Activated CD4-positive, alpha-beta memory T cell treated with anti-CD3 and anti-CD28 coated beads, Interleukin-2, amount 10 ng/mL, durations not matched to agents 7 days and 5 days (primary cell): ENCODE measurements at places on chromosomes 6 and 20. TPM values are rescaled to one million over a fixed set of nuclear protein-coding genes. Genes with fewer than 3 reads are reported as not detected.

TREM1 gene
- total RNA-seq, result not detected

PRDM1 gene
- total RNA-seq, result 112 TPM

- peak overlapping the region; percentile 31 for H3K27ac ChIP-seq
- H3K4me3 ChIP-seq, result no peak overlapping the region
- peaks cover 20% of the 10 kb centered on the region for H3K4me1 ChIP-seq
- DNase-seq, result no peak
- H3K27me3 ChIP-seq, result no peaks in the 10 kb centered on the region
These were observed 198.5 kb downstream of the PREX1 start for GRCh38 chr20:48629069-48629959.

GRCh38 chr20:4299773-4300172 lies 284.4 kb upstream of the RNF24 start:
- peaks cover 17% of the 10 kb centered on the region for H3K27me3 ChIP-seq
- H3K4me1 ChIP-seq, result no peaks in the 10 kb centered on the region
- no peak overlapping the region for H3K27ac ChIP-seq
- H3K36me3 ChIP-seq, result no peaks in the 10 kb centered on the region

DNA sequence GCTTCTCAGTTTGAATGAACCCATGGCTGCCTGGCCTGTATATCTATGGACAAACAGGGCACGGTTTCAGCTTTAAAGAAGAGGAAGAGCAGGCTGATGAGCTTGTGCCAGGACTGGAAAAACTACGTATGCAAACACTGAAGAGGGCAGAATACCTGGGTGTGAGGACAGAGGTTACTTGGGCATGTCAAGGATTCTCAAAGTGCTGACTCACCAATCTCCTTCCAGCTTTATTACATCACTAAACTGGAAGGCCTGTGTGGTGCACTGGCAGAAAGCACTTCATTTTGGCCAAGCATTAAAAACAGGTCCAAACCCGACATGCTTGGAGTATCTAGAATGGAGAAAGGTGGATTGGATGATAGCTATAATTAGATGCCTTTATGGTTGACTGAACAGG lies 95.2 kb downstream of the GMPR start:
- H3K27ac ChIP-seq, result no peak overlapping the region
- H3K36me3 ChIP-seq, result peaks cover 3% of the 10 kb centered on the region
- DNase-seq, result no peak

DNA sequence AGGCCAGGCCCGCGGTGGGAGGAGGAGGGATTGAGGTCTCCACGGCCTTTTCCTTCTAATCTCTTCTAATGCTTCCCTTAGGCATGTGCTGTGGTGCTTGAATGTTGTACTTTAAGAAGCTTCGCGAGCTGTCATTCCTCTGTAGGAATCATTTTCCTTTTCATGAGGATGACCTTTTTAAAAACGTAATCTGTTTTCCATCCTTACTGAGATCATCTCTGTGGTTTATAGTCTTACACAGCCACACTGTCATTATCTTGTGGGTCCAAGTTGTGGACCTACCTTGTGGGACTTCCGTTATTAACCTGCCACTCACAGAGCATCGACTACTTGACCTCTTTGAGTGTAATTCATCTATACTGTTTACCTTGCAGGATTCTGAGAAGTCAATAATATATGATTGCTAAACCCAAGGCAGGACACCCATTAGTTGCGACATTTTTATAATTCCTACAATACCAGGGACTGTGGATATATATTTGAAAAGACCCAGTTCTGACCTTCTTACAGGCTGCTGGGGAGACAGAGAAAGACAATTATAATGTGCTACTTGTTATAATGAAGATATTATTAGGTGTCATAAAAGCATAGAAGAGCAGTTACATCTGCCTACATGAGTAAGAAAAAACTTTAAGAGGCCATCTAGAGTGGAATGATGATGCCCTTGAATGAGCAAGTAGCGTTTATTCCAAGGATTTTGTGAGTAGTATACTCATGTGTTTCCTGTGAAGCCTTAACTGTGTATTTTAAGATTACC lies 842 bp downstream of the SLC25A27 start:
- no peak overlapping the region for H3K27ac ChIP-seq
- no peak for DNase-seq
- peak overlapping the region; percentile 71 for H3K4me3 ChIP-seq
- peaks cover 48% of the 10 kb centered on the region for H3K27me3 ChIP-seq

GRCh38 chr6:89596056-89596455 lies 42.5 kb downstream of the LYRM2 start:
- H3K27me3 ChIP-seq, result no peaks in the 10 kb centered on the region
- peak; percentile 31 for DNase-seq
- no peak overlapping the region for H3K4me3 ChIP-seq
- H3K4me1 ChIP-seq, result peaks cover 41% of the 10 kb centered on the region
- H3K27ac ChIP-seq, result peak overlapping the region; percentile 85
- peaks cover 9% of the 10 kb centered on the region for H3K36me3 ChIP-seq

DNA sequence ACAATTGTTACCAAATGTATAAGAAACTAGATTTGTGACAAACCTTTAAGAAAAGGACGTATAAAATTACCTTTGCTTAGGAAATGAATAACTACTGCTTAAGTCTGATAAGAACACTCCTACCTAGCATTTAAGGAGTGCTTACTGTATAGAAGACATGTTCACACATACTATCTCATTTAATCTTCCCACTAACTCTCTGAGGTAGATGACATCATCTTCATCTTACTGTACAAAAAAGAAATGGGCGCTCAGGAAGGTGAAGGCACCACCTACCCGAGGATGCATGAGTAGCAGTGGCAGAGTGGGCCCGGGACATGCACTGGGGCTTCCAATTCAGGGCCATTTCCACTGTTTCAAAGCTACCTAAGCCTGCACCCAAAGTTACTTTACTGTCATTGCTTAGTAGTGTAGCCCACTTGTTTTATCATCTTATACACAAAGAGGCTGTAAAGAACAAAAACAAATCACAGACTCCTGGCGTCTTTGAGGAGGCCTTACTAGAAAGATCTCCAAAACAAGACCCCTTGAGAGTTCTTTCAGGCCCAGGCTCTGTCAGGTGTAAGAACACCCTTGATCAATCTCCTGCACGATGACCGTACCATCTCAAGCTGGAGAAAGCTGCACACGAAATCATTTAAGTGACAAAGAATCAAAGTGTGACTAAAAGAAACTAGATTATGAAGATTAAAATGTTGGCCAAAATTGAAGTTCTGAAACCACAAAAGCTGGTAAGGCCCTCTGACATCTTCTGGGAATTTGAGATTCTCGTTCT lies 128.0 kb downstream of the INSM1 start:
- H3K4me3 ChIP-seq, result no peak overlapping the region
- peaks cover 29% of the 10 kb centered on the region for H3K36me3 ChIP-seq
- no peak overlapping the region for H3K27ac ChIP-seq
- no peaks in the 10 kb centered on the region for H3K27me3 ChIP-seq

DNA sequence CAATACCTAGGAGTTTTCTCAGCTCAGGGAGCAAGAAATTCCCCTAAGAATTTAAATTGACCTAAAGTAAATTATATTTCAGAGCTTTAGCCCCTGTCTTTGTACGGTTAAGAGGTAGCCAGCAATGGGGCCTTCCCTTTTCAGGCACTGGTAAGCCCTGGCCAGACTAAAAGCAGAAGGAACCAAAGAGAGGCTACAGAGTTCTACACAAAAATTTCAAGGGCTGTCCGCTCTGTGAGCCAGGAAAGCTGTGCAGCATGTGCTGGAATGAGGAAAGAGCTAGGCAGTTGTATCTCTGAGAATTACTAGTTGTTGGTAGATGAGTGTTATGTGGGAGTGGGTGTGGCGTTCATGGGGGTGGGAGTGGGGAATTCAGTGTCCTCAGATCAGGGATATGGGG lies 96.3 kb upstream of the MAFB start:
- DNase-seq, result no peak
- peaks cover 11% of the 10 kb centered on the region for H3K27me3 ChIP-seq
- no peak overlapping the region for H3K27ac ChIP-seq
- H3K4me1 ChIP-seq, result no peaks in the 10 kb centered on the region
- no peaks in the 10 kb centered on the region for H3K36me3 ChIP-seq

GRCh38 chr6:136920216-136920615 lies 1.9 kb upstream of the SLC35D3 start:
- H3K4me3 ChIP-seq, result peak overlapping the region; percentile 59
- H3K27ac ChIP-seq, result no peak overlapping the region
- H3K4me1 ChIP-seq, result peaks cover 30% of the 10 kb centered on the region

- no peaks in the 10 kb centered on the region for H3K27me3 ChIP-seq
- DNase-seq, result no peak
- no peak overlapping the region for H3K4me3 ChIP-seq
- no peak overlapping the region for H3K27ac ChIP-seq
- H3K4me1 ChIP-seq, result peaks cover 20% of the 10 kb centered on the region
These were observed 1.8 kb downstream of the TUBB1 start for GRCh38 chr20:59020938-59021551.

GRCh38 chr20:19875376-19876221 lies 117.5 kb downstream of the RIN2 start:
- no peaks in the 10 kb centered on the region for H3K36me3 ChIP-seq
- no peak for DNase-seq
- no peaks in the 10 kb centered on the region for H3K4me1 ChIP-seq
- no peaks in the 10 kb centered on the region for H3K27me3 ChIP-seq
- no peak overlapping the region for H3K4me3 ChIP-seq
- no peak overlapping the region for H3K27ac ChIP-seq

GRCh38 chr6:107020239-107020638 lies 7.8 kb upstream of the MTRES1 start:
- no peaks in the 10 kb centered on the region for H3K36me3 ChIP-seq
- no peak overlapping the region for H3K4me3 ChIP-seq
- DNase-seq, result no peak
- H3K27me3 ChIP-seq, result no peaks in the 10 kb centered on the region
- no peak overlapping the region for H3K27ac ChIP-seq
